ENCODE measurements at places on chromosomes 5 and 9.

- no peak for DNase-seq
These were observed 96.2 kb downstream of the ADRB2 start for GRCh38 chr5:148922606-148923005.

- no peak for DNase-seq
These were observed 43.4 kb downstream of the RXRA start for GRCh38 chr9:134369416-134370212.

DNA sequence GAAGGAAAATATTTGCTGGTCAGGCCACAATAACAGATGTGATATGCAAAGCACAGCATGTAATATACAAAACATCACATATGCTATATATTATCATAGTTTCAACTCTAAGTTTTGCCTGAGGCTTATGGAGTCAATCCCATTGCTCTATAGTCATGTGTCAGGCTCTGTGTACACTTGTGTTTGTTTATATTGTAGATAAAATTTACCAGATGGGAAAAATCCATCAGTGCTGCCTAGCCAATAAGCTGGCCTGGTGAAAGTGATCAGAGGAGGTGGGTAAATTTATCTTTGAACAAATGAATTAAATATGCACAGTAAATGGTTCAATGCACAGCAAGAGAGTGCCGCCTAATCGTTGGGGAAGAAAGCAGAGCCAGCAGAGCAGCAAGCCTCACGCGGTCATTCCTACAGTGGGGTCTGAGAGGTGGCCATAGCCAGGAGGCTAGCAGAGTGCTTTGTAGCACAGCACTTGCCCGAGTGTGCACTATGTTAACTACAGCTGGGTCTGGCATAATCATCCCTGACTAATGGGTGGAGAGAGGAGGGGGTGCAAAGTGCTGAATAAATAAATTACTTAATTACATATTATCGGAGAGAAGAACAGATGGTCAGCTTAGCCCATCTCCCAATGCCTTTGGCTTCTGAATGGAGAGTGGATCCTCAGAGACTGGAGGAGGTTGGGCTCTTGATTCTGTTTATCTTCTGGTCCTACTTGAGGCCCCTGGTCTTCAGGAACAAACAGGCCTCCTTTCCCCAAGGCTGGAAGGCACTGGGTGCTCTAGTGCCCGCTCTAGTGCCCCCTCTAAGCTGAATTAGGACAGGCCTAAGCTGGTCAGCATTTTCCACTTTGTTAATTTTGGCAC is 153.5 kb downstream of the MAT2B start:
- DNase-seq = no peak

DNA sequence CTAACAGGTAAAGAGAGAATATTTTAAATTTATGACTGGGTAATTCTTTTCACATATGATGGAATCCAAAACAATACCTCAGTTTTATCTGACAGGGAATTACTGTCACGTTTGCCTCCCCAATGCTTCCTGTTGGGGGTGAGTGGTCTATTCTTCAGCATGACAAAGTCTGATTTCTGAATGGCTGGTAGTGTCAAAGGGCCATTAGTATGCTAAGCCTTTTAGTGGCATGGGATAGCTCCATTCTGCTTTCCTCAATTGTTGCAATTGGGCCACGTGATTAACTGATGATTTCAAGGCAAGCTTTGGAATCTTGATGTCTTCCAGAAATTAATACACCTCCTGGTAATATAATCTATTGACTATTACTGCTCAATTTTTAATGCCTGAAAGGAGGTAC is 14.7 kb upstream of the NDUFS4 start:
- no peak for DNase-seq

DNA sequence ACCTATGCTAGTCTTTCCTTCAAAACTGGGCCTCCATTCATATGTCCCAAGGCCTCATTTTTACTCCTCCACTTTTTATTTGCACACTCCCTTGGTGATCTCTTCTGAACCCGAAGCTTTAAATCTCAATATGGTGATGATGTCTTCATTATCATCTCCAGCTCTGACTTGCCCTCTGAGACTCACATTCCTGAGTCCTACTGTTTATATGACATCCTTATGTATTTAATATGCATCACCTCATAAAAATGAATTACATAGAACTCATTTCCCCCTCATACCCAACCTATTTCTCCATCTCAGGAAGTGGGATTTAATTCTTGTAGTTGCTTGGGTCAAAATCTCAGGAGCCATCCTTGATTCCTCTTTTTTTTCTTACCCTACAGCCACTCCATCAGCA is 473.0 kb downstream of the EBF1 start:
- no peak for DNase-seq

DNA sequence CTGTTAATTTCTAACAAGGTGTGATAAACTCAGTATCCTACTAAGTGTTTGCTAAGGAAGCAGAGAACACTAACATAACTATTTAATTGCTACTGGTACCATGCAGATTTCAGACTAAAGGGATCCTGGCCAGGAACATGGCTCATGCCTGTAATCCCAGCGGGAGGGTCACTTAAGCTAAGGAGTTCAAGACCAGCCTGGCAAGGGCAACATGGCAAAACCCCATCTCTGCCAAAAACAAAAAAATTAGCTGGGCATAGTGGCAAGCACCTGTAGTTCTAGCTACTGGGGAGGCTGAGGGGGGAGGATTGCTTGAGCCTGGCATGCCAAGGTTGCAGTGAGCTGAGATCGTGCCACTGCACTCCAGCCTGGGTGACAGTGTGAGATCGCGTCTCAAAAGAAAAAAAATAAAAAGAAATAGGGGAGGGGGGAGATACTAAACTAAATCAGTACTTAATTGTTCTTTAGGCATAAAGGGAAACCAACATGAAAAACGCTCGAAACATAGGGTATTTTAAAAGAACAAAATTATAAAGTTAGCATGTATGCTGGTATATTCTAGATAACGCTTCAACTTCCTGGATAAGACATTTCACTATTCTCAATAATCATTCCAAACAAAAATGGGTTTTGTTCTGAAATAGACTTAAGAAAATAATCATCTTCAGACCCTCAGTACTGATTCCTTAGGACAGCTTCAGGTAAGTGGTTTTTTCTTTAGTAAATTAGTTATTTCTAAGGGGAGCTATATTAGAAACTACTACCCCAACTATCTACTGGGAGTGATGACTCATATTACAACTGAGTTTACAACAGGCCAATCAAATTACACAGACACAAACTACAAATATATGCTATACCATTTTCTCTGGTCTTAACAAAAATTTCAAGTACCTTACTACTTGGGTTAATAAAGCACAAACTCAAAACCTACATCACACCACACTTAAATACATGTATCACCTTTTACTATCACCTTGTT is 3.5 kb downstream of the PANK3 start:
- DNase-seq = no peak

DNA sequence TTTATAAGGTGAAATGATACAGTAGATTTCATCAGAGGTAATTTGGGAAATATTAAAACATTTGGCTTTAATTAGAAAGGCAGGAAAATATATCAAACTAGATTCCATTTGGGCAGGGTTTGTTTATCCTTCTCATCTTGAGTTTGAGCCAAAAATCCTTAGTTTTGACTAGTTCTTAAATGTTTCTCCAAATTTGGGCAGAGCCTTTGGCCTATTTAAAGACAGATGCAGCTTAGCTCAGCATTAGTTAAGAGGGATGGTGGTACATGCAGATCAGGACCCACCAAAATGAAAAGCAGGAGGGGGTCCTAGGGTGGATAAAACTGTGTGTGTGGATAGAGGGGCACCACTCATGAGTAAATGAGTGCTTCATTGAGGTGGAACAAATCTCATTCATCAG is 20.3 kb upstream of the ARRDC3 start:
- DNase-seq = no peak

- no peak for DNase-seq
These were observed 889 bp upstream of the ADAMTS12 start for GRCh38 chr5:33892620-33893137.

- no peak for DNase-seq
These were observed 182.2 kb upstream of the ANKRD55 start for GRCh38 chr5:56415356-56415765.

DNA sequence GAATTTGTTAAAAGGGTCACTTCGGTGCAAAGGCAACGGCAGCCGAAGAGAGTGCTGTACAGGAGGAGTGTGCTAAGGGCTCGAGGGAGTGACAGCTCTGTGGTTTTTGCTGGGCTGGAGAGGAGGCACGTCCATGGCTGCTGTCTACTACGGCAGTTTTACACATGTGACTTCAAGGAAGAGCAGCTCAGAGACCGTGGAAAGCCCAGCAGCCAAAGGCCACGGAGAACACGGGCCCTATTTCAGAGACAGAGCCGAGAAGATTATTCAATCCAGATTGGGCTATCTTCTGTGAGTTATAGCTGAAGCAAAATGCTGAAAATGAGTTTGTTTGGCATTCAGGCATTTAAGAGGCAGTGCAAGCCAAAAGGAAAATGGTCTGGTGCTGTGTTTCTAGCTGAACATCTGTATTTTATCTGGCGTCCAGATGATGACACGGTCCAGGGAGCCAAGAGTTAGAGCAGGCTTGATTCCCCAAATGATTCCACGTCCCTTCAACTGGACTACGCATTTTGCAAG is 96.4 kb downstream of the RFK start:
- no peak for DNase-seq

DNA sequence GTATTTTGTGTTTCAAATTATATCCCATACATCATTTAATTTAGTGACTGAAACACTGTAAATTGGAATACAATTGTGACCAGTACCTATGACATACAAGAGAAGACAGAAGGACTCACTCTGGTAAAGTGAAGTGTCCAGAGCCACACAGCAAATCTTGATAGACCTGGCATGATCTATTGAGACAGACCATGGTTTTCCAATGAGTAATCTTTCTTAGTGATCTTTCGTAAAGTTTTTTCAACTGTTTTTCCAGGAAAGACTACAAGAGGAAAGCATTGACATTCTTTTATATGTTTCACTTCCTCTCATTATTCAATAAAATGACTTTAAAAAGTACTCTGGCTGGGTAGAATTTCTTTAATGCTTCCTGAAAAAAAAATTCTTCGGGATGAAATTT is 43.3 kb upstream of the ALDH1A1 start:
- no peak for DNase-seq

DNA sequence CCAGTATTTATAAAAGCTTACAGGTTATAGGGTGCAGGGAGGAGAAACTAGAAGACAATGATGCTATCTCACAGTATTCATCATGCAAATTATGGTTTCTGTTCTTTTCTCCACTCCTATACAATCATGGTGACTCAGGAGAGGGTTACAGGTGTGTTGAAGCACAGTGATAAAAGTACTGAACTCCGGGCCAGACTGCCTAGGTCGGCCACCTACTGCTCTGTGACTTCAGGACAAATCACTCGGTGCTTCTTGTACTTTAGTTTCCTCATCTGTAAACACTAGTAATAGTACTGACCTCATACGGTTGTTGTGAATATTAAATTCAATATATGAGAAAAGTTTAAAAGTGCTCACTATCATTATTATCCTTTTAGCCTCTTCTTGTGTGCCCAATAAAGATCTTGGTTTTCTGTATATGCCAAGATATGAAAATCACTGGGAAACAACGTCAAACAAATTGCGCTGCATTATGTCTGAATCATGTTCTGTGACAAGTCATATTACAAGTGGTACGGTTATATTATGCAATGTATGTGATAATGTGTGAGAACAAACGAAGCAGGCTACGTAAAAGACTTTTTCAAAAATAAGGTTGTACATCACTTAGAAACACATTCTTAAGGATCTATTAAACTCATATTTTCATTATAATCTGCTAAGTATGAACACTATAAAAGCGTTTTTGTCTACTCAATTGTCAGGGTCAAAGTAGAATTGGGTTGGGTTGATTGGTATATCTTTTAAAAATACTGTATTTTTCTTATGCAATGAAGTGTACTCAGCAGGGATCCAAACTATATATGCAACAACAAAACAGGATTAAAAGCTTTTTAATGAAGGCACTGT is 153.3 kb downstream of the EFNA5 start:
- DNase-seq = no peak

DNA sequence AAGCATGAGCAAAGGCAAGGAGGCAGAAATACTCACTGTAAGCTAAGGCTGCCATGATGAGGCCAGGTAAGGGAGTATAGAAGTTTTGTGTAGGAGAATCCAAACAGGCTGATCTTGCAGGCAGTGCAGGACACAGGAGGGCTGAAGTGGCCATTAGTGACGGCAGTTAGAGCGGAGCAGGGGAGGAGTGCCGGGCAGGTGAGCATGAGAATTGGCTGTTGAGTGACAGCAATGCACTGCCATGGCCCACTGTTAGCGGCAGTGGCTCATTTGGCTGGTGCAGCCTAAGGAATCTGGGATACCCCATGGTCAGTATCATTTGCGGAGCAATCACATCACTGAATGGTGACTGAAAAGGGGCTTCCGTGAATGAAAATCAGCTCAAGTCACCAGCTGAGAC is 22.8 kb downstream of the RGS3 start:
- DNase-seq = no peak

DNA sequence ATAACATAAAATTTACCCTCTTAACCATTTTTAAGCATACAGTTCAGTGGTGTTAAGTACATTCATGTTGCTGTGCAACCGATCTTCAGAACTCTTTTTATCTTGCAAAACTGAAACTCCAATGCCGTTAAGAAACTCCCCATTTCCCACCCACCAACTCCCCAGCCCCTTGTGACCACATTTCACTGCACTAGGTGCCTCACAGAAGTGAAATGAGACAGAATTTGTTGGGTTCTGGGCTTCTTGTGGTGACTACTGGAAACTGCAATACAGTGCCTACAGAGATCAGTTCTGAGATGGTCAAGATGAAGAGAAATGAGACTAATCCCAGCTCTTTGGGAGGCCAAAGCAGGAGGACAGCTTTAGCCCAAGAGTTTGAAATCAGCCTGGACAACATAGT is 202.1 kb upstream of the SLC30A5 start:
- DNase-seq = no peak

DNA sequence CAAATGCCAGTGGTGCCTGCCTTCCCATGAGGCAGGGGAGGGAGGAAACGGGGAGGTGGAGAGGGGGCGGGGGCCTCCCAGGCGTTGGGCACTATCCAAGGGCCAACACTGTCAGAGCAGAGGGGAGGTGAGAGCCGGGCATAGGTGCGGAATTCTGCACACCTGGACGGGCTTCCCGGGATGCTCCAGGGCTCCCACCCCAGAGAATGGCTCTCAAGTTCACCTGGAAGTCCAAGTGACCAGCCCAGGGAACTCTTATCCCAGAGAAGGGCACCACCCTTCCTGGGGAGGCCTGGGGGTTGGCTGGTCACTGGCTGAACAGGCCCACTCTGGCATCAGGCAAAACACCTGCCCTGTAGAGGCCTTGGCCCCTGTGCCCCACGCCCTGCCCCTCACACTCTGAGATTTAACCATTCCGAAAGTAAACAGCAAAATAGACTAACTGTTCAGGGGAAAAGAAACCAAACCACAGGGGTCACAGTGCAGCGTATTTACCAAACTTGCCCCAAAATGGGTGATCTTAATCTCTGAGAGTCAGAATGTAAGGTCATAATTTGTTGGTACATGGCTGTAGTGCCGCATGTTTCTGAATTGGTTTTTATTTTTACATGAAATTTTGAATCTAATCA is 2.7 kb downstream of the CSF2 start:
- peak; percentile 25 for DNase-seq

DNA sequence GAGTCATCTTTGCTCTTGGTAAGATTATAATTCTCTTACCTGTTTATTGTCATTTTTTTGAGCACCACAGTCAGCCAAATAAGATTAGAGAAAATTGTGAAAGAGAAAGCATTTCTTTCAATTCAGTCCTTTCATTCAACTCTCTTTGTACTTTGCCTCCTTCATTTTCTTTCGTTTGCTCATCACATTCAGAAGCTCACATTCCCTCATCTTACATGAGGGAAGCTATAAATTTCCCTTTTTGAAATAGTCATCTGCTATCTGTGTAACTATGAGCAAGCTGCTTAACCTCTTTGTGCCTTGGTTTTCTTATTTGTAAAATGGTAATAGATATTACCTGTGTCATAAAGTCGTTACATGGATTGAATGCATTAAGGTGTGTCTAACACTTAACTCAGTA is 41.4 kb downstream of the PAM start:
- no peak for DNase-seq

- no peak for DNase-seq
These were observed 18.0 kb downstream of the RPS14 start for GRCh38 chr5:150431574-150431973.
